CD4-positive, alpha-beta T cell treated with Interleukin-21 for 1 hour (primary cell): ENCODE measurements at places on chromosomes 1 and 21.

DNA sequence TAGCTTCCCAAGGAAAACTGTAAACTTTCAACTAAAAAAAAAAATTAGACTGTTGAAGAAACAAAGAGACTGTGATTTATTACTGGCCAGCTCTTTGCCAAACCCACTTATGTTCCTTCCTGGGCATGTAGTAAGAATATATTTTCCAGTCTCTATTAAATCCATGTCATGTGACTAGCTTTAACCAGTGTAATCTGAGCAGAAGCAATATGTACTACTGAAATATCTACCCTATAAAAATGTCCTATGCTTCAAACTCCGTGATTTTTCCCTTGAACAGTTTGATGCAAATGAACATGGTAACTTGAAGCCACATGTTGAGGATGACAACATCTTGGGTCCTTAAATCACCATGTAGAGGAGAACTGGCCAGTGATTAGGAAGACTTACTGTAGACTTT, 144.5 kb downstream of the NTMT2 start:
- DNase-seq: no peak

- no peak for DNase-seq
These were observed 76.7 kb upstream of the SCCPDH start for GRCh38 chr1:246647513-246647912.

DNA sequence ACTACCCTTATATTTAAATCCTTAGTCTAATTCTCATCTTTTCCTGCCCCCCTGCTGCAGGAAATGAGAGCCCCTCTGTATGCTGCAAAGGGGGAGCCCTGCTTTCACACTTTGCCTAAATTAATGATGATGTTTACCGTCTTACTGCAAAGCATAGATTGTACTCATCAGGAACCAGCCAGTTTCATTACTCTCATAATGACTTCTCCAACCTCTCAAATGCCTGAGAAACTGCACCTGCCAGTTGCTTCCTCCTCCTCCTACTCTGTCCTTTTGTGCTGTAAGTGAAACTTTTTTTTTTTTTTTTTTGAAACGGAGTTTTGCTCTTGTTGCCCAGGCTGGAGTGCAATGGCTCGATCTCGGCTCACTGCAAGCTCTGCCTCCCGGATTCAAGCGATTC, 101.7 kb downstream of the ADSS2 start:
- no peak for DNase-seq

DNA sequence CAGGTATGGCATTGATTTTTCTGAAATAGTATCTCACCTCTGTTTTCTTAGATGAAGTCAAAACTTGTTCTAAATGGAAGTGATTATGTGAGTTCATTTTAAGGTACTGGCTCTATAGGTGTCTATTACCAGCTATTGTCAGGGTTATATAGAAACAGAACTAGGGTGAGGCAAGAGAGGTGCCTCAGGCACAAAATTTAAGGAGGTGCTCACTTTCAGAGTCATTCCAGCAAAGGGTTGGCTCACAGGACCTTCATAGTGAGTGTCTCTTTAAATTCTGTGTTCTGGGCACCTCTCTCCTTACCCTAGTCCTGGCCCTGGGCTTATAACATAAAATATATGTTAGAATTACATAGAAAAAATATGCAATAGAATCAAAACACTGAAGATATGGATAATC, 49.3 kb downstream of the KIAA0319L start:
- DNase-seq: no peak

DNA sequence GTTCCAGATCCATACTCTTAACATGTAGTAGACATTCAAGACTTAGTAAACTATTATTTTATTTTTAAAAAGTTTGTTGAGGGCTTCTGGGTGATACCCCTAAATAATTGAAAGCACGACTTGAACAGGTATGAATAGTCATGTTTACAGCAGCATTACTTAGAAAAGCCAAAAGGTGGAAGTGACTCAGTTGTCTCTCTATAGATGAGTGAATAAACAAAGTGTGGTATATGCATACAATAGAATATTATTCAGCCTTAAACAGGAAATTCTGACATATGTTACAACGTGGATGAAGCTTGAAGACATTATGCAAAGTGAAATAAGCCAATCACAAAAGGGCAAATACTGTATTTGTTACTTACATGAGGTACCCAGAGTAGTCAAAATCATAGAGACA, 26.5 kb downstream of the TSNAX start:
- DNase-seq: no peak

GRCh38 chr1:10271090-10271489, 60.7 kb downstream of the KIF1B start:
- no peak for DNase-seq

DNA sequence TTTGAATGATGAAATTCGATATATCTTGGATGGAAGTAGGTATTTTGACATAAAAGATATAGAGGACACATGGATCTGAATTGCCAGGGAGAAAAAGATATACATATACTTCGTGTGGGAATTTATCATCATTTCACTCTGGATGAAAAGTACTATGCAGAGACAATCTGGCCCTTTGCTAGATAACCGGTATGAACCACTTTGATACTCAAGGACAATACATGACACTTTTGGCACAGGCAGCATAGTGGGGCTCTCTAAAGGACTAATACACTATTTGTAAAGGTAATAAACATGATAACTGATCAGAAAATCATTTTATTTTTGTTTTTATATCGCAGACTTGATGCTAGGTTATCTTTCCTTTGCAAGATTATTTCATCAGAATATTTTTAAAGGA, 24.2 kb downstream of the JAK1 start:
- DNase-seq: no peak
